ENCODE measurements at places on chromosomes 2 and 18. TPM values are rescaled to one million over a fixed set of nuclear protein-coding genes. Genes with fewer than 3 reads are reported as not detected.

DNA sequence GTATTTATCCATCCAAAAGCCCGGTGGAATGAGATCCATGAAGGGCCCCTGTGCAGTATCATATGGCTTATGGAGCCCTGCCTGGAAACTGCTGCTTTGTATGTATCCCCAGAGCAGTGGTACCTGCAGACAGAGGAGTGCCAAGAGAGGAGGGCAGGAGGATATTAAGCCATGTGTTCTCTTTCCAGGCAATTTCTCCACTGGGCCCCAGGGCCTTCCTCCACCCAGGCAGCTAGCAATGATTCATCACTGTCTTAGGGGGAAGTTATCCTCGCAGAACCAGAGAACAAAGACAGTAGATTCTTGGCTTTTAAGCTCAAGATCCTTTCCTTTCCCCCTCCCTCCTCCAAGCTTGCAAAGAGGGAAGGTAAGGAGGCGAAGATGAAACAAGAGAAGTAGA is 98.1 kb downstream of the LRRC30 start:
- DNase-seq: no peak

DNA sequence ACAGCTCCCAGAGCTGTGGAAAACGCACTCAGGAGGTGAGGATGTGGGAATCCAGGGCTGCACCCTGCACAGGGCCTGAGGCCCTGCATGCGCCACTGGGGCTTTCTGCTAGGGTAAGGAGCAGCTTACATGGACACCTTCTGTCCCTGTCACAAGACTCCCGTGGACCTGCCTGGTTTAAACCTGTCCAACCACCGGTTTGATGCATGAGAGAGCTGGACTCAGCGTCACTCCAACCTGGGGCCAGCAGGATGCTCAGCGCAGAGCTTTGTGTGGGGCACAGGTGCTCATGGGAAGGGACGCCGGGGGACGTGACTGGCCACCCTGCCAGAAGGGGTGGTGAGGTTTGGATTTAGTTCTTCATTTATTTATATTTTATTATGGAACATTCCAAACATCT is 24.2 kb downstream of the SNORC start:
- DNase-seq: no peak

GRCh38 chr2:10141736-10142639 is 19.4 kb downstream of the RRM2 start:
- DNase-seq: no peak

GRCh38 chr18:46264255-46264654 is 160.1 kb downstream of the HAUS1 start:
- DNase-seq: no peak

GRCh38 chr2:149050188-149050587 is 11.7 kb downstream of the LYPD6B start:
- DNase-seq: peak; percentile 25

- DNase-seq: no peak
Observed at GRCh38 chr2:205290299-205290698, 392.0 kb upstream of the NRP2 start.

- peak; percentile 84 for DNase-seq
Observed at GRCh38 chr2:67867735-67868134, 195.1 kb downstream of the C1D start.

DNA sequence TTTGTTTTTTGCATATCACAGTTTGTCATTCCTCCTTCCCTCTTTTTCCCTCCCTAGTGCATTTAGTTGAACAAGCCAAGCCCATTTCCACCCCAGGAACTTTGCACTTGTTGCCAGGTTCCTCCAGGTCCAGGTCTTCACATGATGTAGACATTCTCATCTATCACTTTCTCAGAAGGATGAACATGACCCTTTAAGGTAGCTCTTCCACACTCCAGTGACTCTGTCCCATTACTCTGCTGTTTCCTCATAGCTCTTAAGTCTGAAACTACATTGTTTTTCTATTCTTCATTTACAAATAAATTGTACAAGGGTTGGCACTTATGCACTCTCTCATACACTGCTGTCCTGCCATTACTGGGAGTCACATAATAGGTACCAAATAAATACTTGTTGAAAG is 6.1 kb downstream of the KYNU start:
- DNase-seq: no peak

DNA sequence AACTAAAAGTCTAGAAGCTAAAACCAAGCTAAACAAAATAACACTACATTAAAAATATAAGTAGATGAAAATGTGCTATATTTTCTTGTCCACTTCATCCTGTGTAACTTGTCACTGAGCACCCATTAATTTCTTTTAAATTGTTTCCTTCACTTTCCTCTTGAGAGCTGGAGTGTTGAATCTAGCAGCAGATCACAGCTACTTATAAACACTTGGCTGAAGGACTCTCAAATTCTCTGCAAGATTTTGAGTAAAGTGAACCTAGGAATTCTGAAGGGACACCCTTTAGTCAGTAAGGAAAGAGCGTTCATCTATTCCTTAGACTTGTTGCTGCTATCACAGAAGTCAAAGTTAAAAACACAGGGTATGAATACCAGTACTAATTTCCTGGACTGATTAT is 1163.9 kb downstream of the DPP10 start:
- DNase-seq: no peak

DNA sequence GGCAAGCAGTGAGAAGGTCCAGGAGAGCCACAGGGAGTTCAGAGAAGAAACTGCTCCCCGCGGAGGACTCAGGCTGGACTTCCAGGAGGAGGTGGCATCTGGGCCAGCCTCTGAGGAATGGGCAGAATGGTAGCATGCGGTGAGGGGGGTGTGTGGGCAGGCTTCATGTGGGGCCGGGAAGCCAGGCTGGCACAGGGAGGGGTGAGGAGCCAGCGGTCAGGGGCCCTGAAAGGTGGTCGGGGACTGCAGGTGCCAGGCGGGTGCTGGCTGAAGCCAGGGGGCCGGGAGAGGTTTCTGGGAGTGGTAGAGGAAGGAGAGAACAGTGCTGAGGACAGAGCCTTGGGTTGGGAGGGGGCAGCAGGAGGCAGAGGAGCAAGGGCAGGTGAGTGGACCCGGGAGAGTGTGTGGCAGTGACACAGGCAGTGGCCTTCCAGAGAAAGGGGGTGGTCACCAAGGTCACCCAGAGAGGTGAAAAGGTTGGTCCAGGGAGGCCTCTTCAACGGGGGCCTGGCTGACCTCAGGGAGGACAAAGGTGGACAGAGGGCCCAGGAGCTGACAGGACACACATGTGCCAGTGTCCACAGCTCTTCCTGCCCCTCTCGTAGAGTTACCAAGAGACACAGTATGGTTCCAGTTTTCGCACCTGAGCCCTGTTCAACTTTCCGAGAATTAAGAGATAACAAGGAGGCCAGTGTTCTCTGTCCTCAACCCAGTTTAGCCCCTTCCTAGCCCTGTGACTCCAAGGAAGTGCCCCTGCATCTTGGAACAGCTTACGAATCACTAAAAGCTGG is 101.2 kb upstream of the ASB18 start:
- DNase-seq: no peak

GRCh38 chr2:60834270-60834717 is 47.1 kb upstream of the REL start:
- no peak for DNase-seq

DNA sequence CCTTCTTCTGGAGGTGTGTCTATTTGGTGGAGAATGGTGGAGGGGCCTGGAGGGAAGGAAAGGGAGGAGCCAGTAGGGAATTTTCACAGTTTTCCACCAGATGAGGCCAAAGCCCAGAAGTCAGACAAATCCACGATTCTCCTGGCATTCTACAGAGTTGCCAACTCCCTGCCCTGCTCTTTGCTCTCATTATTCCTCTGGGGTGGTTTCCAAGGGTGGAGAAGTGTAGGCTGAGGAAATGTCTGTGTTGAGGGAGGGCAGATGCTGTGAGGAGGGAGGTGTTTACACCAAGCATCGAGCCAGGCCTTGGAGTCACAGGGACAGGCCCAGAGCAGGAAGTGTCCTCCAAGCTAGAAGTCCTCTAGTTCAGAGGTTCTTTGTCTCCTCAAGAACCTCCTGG is 124.1 kb upstream of the LGALSL start:
- no peak for DNase-seq

GRCh38 chr18:64288432-64288831 is 139.5 kb upstream of the LINC00305 start:
- no peak for DNase-seq

Gene PLCD4
- total RNA-seq: 0.89 TPM

Gene RND3
- 92.0 TPM for total RNA-seq

Gene TSGA10
- 3.9 TPM for total RNA-seq

Gene OBSL1
- 88.1 TPM for total RNA-seq

Gene PRADC1
- total RNA-seq: 16.7 TPM

All from astrocyte (in vitro differentiated cells and primary cell).